SK-MEL-5 (cell line): ENCODE measurements at places on chromosomes 7 and 10. TPM values are rescaled to one million over a fixed set of nuclear protein-coding genes. Genes with fewer than 3 reads are reported as not detected.

NUP42 gene
- total RNA-seq, result 86.5 and 93.5 TPM in 2 replicates

PAX4 gene
- not detected in 2 replicates for total RNA-seq

SLC26A5 gene
- total RNA-seq, result not detected in 2 replicates

XPNPEP1 gene
- total RNA-seq, result 156 and 186 TPM in 2 replicates

ANKRD22 gene
- not detected in 2 replicates for total RNA-seq

SPDYE9 gene
- not detected in 2 replicates for total RNA-seq

NPC1L1 gene
- total RNA-seq, result not detected in 2 replicates

OPN1SW gene
- not detected in 2 replicates for total RNA-seq

CCL24 gene
- not detected in 2 replicates for total RNA-seq

ZMIZ1 gene
- total RNA-seq, result 7.8 and 9.6 TPM in 2 replicates

HOXA6 gene
- 1.5 and 1.9 TPM in 2 replicates for total RNA-seq

ADRA2A gene
- 0.24 and 0.53 TPM in 2 replicates for total RNA-seq

CYP2E1 gene
- total RNA-seq, result not detected in 2 replicates

SYT15B gene
- not detected in 2 replicates for total RNA-seq

ZNF239 gene
- 1.8 and 2.1 TPM in 2 replicates for total RNA-seq

TRPV6 gene
- 0.11 TPM in 1 of 2 replicates, not detected in the other for total RNA-seq

ACTL6B gene
- total RNA-seq, result not detected in 2 replicates

RELN gene
- 5.1 and 6.6 TPM in 2 replicates for total RNA-seq

TMEM139 gene
- total RNA-seq, result not detected in 2 replicates

AEBP1 gene
- total RNA-seq, result not detected in 2 replicates

GLI3 gene
- 1.4 and 2.7 TPM in 2 replicates for total RNA-seq

SPAG6 gene
- not detected in 2 replicates for total RNA-seq

PIK3CG gene
- total RNA-seq, result 0.03 and 0.05 TPM in 2 replicates
